NCI-H2081 (cell line): ENCODE measurements at places on chromosomes 5 and 9.

DNA sequence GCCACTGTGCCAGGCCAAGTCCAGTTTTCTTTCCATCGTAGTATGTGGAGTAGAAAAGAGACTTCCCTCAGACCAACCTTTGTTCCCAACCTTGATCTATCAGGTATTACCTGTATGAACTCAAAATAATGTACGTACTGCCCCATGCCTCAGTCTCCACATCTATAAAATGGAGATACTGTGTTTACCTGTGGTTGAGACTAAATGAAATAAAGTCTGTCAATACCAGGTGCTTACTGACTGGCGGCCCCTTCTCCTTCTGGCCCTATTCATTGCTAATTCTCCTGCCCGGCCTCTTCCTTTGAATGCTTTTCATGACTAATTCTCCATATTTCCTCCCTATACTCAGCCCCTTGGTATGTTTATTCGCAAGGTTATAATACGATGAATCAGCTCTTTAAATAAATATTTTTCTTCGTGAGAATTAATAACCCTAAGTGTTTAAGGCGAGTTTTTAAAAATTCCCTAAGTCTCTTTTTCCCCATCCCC, 89.6 kb upstream of the BASP1 start:
- no peak for DNase-seq

DNA sequence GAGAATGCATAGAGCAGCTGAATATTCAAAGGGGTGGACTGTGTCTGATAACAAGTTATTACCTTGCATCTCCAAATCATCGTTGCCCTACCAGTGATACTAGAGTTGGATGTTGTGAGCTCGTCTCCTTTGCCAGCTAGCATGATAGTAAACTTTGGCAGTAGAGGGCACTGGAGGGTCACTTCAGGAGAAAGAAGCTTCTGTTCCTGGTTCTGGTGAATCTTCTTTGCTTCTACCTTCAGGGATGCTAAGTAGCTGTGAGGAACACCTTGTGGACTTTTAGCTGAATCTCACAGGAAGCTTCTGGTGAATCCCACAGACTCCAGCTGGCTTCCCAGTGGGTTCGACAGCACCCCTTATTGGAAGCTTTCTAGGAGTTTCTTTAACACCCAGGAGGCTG, 626.6 kb upstream of the SGCD start:
- no peak for DNase-seq

DNA sequence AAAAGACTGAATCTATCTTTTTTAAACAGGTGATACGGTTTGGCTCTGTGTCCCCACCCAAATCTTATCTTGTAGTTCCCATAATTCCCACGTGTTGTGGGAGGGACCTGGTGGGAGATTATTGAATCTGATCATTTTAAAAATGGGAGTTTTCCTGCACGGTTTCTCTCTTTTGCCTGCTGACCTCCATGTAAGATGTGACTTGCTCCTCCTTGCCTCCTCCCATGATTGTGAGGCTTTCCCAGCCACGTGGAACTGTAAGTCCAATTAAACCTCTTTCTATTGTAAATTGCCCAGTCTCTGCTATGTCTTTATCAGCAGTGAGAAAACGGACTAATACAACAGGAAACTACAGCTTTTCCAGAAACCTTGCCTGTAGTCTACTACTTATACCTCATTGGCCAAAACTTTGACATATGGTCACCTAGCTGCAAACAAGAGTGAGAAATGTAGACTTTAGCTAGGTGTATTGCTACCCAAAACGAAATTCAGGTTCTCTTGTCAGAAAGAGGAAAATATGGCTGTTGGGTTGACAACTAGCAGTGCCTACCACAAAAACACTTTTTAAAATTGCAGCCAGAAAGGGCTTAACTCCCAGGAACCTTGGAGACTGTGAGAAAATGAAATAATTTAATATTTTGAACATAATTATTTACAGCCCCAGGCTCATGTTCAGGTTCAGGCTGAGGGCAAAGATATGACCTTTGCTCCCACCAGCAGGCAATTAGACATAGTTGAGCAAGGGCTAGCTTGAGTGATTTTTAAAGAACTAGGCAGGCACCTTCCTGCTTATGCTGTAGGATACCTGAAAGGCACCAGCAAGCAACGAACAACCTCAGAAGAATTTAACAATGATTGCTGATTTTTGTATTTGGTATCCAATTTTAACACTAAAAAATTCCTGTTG, 7.4 kb upstream of the AGGF1 start:
- DNase-seq = no peak

DNA sequence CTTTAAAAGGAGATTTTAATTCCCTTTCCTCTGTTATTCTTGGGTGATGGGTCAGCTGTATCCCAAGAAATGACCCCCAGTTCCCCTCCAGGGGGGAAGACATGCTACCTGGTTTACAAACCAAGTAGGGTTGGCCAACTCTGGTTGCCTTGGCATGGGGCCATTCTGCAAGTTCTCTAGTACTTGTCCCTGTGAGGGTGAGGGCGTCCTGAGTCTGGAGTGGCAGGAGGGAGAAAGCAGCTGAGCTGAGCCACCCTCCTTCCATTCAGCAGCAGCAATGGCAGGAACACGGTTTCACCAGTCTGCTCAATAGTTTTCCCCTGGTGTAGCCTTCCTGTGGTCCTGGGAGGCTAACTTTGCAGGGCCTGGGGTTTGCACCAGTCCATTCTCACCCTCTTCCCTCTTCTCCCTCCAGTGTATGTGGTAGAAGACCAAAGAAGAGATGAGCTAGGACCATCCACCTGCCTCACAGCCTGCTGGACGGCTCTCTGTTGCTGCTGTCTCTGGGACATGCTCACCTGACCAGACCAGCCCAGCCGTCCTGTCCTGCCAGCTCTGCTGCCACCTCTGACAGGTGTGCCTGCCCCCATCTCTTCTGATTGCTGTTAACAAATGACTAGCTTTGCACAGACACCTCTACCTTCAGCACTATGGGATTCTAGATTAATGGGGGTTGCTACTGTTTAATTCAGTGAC, 59.9 kb downstream of the PFDN1 start:
- DNase-seq = no peak

DNA sequence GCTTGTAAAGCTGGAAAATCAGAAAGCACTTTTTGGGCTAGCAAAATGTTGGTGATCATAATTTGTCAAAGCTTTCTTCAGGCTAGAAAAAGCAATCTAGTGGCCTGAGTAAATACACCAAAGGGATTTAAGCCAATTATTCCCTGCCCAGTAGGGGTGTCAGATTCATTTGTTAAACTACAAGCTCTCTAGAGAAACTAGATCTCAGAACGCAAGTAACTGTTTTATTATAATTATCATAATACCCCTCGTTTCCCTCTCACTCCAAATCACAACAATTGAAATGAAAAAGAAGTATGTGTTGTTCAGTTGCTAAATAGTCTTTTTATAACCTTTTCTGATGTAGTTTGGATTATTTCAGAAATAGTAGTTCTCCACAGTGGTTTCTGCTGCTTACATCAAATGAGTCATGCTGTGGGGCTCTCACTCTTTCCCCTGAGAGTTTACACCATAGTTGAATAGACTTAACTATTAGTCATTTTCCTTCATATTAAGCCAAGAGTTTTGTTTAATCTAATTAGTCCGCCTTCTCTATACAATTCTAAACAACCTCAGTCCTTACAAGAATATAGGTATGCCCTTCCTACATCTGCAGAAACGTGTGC, 918.6 kb upstream of the DMAC1 start:
- DNase-seq = no peak

- DNase-seq = no peak
These were observed 17.7 kb downstream of the TTLL11 start for GRCh38 chr9:122075135-122076030.
